ENCODE measurements at places on chromosomes 16 and 17. TPM values are rescaled to one million over a fixed set of nuclear protein-coding genes. Genes with fewer than 3 reads are reported as not detected.

Gene PPP1R1B
- total RNA-seq: not detected

Gene KRT31
- total RNA-seq: not detected

Gene KRTAP2-1
- not detected for total RNA-seq

Gene EVPLL
- not detected for total RNA-seq

Gene TUBG2
- total RNA-seq: 20.7 TPM

Gene CA7
- not detected for total RNA-seq

Gene DOC2B
- total RNA-seq: 1.0 TPM

DNA sequence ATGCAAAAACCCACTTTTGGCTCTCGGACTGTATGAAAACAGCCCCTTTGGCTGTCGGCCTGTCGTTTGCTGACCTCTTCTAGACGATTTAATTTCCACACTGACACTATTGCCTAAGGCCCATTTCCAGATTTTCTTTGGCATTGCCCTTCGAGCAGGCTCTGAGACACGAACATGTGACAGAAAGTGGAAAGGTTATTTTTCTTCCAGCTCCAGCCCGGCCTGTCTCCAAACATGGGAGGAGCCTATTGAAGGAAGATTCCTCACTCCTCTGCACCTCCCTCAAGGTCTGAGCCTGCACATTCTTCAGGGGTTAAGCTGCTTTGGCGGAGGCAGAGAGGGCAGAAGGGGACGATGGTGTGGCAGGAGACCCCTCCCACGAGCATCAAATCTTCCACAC is 85.9 kb upstream of the FOXF1 start:
- DNase-seq: no peak
- no peaks in the 10 kb centered on the region for H3K4me1 ChIP-seq
- H3K27me3 ChIP-seq: no peaks in the 10 kb centered on the region
- no peak overlapping the region for H3K27ac ChIP-seq
- H3K4me3 ChIP-seq: no peak overlapping the region

- H3K4me3 ChIP-seq: no peak overlapping the region
- H3K27me3 ChIP-seq: peaks cover 90% of the 10 kb centered on the region
- H3K36me3 ChIP-seq: no peaks in the 10 kb centered on the region
These were observed 287.8 kb upstream of the N4BP1 start for GRCh38 chr16:48897698-48898205.

DNA sequence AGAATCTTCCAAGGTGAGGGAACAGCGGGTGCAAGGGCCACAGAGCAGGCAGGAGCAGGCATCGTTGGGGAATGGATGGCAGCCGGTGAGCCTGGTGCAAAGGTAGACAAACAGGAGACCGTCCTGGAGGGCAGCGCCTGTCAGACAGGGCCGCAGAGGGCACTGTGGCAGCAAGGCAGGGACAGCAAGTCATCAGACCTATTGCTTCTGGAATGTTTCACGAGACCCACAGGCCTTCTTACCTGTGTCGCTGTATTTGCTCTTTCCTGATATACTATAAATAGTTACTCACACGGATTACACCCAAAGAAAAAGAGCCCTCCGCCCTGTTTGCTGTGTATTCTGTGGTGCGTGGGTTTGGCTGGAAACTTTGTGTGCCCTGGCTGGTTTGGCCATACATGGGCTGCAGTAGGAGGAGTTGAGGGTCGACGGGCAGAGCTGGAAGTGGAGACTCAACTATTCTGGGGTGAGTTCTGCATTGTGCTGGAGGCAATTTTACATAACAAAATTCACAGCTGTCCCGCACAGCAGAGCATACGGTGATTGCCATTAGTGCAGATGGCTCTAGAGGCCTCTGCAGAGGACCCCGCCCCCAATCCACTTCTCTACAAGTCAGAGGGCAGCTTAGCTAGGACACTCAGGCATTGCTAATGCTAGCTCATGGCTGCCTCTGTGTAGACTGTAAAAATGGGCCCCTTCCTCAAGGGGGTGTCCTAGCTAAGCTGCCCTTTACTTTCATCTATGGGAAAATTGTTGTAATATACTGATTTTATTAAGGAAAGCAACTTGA is 18.6 kb upstream of the POLR3E start:
- H3K4me3 ChIP-seq: no peak overlapping the region
- H3K36me3 ChIP-seq: peaks cover 3% of the 10 kb centered on the region
- H3K27me3 ChIP-seq: no peaks in the 10 kb centered on the region
- no peak for DNase-seq
- no peak overlapping the region for H3K27ac ChIP-seq
- no peaks in the 10 kb centered on the region for H3K4me1 ChIP-seq

DNA sequence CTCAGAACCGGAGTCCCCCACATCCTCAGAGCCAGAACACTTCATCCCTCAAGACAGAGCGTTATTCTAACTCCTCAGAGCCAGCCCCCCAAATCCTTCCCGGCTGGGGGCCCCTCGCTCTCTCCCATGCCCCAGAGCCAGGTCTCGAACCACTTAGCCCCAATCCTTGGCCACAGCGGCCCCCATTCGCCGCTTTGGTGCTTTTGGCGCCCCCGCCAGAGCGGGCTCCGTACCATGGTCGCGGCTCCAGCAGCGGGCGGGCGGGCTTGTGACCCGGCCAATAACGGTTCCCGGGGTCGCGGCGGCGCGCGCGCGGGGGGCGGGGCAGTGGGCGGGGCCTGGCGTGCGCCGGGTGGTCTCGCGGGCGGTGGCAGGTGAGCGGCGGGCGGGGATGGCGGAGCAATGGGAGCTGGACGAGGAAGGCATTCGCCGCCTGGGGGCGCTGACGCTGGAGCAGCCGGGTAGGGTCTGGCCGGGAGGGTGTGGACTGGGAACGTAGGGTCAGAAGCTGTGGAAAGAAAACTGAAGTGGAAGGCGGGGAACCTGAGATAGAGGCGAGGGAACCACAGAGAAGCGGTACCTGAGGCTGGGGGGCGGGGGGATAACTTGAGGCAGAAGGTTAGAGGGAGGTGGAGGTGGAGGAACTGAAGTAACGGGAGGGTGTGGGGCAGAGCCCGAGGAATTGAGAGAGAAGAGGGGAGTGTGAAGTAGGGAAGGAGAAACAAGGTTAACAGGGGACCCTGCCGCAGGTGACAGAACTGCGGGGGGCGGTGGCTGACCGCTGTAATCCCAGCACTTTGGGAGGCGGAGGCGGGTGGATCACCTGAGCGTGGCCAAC is at the start of the genes KCTD19 and LRRC36:
TSS of gene KCTD19 (minus strand) at position 270 of the 838 bp plus-strand sequence. CDS start at position 236, 34 bp downstream.
TSS of gene LRRC36 (plus strand) at position 344 of the 838 bp plus-strand sequence. CDS start at position 392, 48 bp downstream.
- H3K27me3 ChIP-seq: peaks cover 67% of the 10 kb centered on the region
- H3K4me3 ChIP-seq: peak within 1 kb of the TSS; percentile 86
- peaks cover 9% of the 10 kb centered on the region for H3K4me1 ChIP-seq
- H3K36me3 ChIP-seq: no peaks in the 10 kb centered on the region
- peak; percentile 95 for DNase-seq

GRCh38 chr17:60080545-60080944 is 1.8 kb upstream of the HEATR6 start:
- H3K27ac ChIP-seq: no peak overlapping the region
- peaks cover 22% of the 10 kb centered on the region for H3K4me1 ChIP-seq
- H3K27me3 ChIP-seq: no peaks in the 10 kb centered on the region
- H3K36me3 ChIP-seq: no peaks in the 10 kb centered on the region
- H3K4me3 ChIP-seq: no peak overlapping the region
- DNase-seq: no peak

DNA sequence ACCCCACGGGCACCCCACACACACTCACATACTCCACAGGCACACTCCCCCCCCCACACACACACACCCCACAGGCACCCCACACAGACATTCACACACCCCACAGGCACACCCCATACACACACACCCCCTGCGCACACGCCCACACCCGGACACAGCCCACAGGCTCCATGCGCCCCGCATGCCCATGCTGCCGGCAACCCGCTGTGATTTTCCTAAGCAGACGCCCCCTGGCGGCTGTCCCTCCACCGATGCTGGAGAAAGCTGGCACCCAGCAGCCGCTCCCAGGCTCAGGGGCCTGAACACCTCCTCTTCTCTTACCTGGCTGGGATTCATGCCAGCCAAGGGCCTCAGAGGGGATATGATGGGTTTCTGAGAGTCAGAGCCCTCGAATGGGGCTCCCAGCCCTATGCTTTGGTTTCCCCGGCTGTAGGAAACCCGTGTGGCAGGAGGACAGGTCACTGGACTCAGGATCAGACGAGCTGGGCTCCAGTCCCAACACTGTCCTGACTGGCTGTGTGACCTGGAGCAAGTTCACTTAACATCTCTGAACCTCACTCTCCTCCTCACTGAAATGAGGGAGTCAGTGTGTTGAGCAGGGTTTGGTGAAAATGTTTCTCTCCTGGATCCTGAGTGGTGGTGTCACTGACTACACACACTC is 19.6 kb upstream of the TNFRSF13B start:
- H3K27me3 ChIP-seq: no peaks in the 10 kb centered on the region
- H3K36me3 ChIP-seq: no peaks in the 10 kb centered on the region
- H3K4me3 ChIP-seq: no peak overlapping the region
- H3K4me1 ChIP-seq: no peaks in the 10 kb centered on the region
- H3K27ac ChIP-seq: no peak overlapping the region

- H3K27me3 ChIP-seq: peaks cover 6% of the 10 kb centered on the region
- H3K36me3 ChIP-seq: no peaks in the 10 kb centered on the region
- no peak overlapping the region for H3K4me3 ChIP-seq
- DNase-seq: peak; percentile 28
These were observed 456.2 kb upstream of the DYNLRB2 start for GRCh38 chr16:80084614-80085013.

DNA sequence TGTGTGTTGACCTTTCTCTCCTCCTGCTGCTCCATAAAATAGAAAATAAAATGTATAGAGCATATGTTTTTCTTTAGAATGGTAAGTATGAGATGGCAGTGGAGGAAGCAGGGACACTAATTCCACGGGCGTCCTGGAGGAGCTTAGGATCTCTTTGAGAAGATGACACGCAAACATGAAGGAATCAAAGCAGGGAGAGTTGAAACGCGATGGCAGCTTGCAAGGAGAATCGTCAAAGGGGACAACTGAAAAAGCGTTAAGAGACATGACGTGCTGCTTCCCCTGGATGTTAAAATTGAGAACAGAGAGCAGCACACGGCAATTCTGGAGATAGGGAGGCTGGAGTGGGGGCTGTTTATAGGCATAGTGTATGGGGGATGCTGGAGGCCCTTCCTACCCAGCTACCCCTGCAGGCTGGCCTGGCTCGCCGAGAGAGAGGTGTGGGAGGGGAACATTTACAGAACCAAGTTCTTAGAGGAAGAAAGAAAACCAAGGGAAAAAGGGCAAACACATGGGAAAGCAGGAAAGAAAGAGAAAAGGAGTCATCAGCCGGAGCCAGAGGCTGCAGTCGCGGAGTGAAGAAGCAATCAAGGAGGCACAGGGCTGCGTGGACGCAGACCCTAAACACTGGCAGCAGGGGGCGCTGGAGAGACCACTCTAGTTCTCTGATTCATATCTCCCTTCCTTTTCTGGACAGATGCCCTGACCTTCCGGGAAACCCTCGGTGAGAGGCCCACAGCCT is 55.8 kb downstream of the MYH13 start:
- no peaks in the 10 kb centered on the region for H3K36me3 ChIP-seq
- no peak overlapping the region for H3K4me3 ChIP-seq
- H3K27ac ChIP-seq: no peak overlapping the region
- H3K27me3 ChIP-seq: peaks cover 2% of the 10 kb centered on the region
- DNase-seq: peak; percentile 50

DNA sequence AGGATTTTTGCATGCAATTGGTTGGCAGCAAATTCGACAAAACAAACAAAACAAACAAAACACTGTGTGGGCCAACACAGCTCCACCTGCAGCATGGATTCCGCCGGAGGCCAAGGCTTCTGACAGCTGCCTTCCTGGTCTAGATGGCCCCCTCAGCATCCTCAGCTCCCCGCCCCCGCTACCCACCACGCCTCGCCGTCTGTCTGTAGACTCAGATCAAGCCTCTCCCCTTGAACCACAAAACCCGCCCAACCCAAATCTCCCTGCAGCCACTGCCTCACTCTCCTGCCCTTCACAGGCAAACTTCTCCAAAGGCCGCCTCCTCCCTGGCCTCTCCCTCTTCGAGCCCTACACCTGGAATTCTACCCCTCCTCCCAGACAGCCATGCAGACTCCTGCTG is 57.9 kb downstream of the RTN4RL1 start:
- no peak for DNase-seq
- H3K27ac ChIP-seq: no peak overlapping the region
- H3K36me3 ChIP-seq: no peaks in the 10 kb centered on the region
